Chondrocyte (in vitro differentiated cells): ENCODE measurements at places on chromosomes 6 and 20.

DNA sequence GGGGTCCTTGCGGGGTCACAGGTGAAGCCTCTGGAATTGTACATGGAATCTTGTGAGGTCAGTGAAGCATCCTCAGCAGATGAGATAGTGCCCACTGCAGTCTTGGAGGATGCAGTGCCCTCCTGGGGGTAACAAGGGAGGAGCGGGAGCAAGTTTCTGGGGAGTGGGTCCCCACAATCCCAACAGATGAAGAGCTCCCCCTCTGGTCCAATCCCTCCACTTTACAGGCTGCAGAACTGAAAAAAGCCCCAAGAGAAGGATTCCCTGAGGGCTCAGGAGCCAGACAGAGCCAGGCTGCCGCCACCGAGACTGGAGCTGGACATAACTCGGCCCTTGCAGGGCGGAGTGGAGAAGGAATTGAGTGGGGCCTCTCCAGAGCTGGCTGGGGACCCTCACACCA, 52.4 kb downstream of the TTI1 start:
- DNase-seq, result no peak

- DNase-seq, result no peak
Observed at GRCh38 chr6:53544217-53544469, 758 bp downstream of the GCLC start.

- no peak for DNase-seq
Observed at GRCh38 chr6:139699335-139699734, 324.9 kb upstream of the CITED2 start.

- DNase-seq, result no peak
Observed at GRCh38 chr20:18694071-18694470, 106.2 kb downstream of the DTD1 start.

DNA sequence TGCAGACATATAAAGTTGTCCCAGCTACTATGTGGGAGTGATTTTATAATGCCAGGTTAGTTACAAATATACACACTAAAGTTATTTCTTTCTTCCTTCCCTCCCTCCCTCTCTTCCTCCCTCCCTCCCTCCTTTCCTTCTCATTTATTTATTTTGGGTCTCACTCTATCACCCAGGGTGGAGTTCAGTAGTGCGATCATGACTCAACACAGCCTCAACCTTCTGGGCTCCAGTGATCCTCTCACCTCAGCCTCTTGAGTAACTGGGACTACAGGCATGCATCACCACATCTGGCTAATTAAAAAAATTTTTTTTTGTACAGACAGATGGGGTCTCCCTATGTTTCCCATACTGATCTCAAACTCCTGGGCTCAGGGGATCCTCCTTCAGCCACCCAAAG, 59.2 kb downstream of the PHF20 start:
- DNase-seq, result no peak
